ENCODE measurements at places on chromosomes 3 and 15.

GRCh38 chr15:68213991-68214837 lies 9.1 kb upstream of the CALML4 start:
- no peak for DNase-seq

DNA sequence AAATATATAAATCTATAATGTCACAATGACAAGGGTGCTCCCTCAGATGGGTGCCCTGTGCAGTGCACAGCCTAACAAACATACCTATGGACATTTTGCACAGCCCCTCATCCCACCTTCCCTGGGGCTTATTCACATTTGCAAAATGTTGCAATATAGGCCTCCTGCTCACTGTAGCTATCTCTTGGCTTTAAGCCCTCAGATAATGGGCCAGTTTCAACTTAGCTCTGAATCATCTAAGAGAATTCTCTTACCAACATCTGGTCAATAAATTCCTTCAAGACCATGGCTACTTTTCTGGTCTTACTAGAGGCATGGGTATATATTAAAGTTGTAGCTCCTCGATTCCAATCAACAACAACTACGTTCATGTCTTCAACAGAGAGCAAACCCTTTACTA lies 17.9 kb downstream of the LIPH start:
- DNase-seq: no peak

DNA sequence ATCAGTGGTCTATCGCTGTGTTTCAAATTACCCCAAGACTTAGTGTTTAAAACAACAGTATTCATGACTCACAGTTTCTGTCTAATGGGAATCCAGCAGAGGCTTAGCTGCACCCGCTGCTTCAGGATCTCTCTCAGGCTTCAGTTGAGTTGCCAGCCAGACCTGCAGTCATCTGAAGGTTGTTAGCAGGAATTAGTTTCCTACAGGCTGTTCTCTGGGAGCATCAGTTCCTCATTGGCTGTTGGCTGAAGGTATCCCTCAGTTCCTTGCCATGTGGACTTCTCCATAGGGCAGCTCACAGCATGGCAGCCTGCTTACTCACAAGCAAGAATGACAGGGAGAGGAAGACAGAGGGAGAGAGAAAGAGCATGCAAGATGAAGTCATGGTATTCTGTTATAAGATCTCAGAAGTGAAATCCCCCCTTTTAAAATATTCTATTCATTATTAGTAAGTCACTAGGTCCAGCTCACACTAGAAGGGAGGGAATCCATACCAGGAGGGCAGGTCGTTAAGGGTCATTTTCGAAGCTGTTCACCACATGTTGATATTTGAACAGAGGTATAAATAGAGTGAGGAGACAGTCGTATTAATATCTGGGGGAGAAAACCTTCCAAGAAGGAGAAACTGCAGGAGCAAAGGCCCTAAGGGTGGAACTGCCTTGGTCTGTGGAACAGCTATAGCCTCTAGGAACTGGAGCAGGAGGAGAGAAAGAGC lies 473.9 kb upstream of the PPP2R3A start:
- no peak for DNase-seq

GRCh38 chr3:64878362-64878761 lies 190.6 kb upstream of the ADAMTS9 start:
- no peak for DNase-seq

DNA sequence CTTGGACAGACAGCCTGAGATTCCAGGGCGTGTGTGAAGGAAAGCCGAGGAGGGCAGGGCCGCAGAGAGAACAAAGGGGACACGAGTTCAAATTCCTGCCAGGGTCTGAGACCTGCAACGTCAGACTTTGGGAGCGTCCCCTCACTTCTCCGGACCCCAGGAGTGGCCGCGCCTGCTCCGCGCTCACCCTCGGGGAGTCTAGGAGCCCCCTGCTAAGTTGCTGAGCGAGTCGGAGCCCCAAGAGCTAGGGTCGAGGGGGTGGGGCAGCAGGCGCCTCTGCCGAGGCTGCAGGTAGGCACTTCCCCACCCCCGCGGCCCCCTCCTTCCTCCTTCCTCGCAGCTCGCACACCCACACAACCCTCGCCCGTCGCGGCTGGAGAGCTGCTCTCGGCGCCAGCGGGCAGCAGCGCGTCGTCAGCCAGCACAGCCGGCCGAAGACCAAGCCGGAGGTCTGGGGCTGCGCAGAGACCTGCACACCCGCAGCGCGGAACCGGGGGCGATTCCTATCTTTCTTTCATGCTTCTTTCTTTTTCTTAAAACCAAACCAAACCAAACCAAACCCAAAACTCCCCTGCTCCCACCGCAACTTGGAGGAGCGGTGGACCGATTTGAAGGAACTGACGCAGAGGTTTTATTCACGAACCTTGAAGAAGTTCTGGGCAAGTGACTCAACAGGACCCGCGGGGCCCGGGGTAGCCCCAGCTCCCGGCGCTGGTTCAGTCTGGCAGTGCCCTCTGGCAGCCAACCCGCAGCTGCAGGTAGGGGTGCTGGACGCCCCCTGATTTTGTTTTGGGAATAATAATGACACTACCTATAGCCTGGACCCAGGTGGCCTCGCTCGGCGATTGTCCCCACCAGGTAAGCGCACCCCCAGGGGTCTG lies at the start of gene ANKRD34C:
TSS of gene ANKRD34C (plus strand) at position 352 of the 881 bp plus-strand sequence. CDS start 10,563 bp downstream, outside the sequence.
- DNase-seq: no peak

- no peak for DNase-seq
Measured at GRCh38 chr3:175590745-175591144, 731.6 kb downstream of the NAALADL2 start.

GRCh38 chr15:47409038-47409437 lies 308.3 kb upstream of the SEMA6D start:
- DNase-seq: no peak

GRCh38 chr3:141174674-141175073 lies 57.0 kb upstream of the PXYLP1 start:
- no peak for DNase-seq

- DNase-seq: no peak
Measured at GRCh38 chr15:67957435-67958132, 96.5 kb upstream of the PIAS1 start.

DNA sequence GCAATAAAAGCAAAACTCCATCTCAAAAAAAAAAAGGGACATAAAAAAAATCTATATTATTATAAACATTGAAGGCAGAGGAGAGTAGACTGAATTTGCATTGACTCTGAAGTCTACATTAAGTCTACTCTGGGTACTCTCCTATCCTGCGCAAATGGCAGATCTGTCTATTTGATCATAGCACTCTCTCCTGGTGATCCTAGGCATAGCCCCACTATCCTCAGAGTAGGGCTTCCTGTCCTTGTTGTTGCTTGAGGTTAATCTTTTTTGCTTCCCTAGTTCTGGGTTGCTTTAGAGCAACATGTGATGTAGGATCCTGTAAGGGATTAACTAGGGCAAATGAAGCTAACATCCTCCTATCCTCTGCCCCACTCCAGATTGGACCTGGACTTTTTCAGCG lies 82.1 kb upstream of the LRRFIP2 start:
- no peak for DNase-seq

DNA sequence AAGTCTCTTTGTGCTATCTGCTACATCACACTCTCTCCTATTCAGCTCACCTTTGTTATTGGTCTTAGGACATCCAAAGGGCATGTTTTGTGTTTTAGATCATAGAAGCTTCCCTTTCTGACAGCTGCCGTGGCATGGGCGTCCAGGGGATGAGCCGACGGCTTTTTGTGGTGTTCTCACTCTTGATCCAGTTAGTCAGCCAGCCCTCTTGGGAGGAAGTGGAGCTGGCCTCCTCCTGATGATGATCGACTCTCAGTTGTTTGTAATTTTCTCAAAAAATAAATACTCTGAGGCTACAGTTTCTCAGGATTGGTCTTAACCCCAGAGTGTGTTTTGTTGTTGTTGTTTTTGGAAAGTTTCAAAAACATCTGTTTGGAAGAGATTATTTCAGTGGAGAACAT lies 34.4 kb downstream of the BOC start:
- no peak for DNase-seq

- DNase-seq: no peak
Measured at GRCh38 chr15:34275154-34275553, 50.3 kb downstream of the EMC4 start.

DNA sequence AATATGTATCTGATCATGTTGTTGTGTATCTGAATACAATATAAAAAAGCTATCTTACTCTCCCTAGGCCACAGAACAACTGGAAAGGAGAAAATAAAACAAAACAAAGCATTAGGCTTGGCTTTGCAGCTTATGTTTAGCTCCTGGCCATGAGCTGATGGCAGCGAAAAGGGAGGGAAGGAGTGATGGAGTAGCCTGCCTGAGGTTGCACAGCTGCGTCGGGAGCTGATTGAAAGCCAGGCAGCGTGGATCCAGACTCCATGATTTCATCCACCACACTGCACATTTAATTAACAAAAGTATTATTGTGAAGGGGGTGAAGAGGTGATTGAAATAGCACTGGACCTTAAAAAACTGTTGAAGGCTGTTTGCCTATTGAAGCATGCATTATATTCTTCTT lies 212.2 kb downstream of the GABRG3 start:
- no peak for DNase-seq

- DNase-seq: no peak
Measured at GRCh38 chr15:38622304-38622703, 57.7 kb upstream of the RASGRP1 start.
